ENCODE measurements at places on chromosomes 13 and 19.

DNA sequence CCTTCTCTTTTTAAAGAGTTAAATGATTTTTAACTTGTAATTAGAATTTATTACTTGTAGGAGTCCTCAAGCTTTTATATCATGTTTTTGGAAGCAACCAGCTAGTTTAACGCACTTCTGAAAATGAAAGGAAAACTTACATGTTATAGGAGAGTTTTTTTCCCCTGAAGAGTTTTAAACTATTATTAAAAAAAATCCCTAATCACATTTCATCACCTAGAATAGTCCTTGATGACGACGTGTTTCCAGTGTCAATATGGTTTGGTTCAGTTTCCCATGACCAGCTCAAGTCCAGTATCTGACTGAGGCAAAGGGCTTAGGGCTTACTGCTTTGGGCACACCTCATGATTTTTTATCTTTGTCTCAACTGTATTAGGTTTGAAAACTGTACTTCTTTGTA is 36.0 kb downstream of the URI1 start:
- no peak for DNase-seq

GRCh38 chr13:24910502-24911132 is 146.6 kb downstream of the RNF17 start:
- no peak for DNase-seq

DNA sequence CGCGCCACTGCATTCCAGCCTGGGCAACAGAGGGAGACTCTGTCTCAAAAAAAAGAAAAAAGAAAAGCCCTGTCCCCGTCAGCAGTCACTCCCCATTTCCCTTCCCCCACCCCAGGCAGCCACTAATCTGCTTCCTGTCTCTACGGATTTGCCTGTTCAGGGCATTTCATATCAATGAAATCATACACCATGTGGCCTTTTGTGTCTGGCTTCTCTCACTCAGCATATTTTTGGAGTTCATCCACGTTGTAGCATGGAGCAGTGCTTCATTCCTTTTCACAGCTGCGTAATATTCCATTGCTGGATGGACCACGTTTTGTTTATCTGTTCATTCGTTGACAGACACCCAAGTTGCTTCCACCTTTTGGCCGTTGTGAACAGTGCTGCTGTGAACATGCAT is 36.1 kb upstream of the KLF2 start:
- DNase-seq = peak; percentile 55

DNA sequence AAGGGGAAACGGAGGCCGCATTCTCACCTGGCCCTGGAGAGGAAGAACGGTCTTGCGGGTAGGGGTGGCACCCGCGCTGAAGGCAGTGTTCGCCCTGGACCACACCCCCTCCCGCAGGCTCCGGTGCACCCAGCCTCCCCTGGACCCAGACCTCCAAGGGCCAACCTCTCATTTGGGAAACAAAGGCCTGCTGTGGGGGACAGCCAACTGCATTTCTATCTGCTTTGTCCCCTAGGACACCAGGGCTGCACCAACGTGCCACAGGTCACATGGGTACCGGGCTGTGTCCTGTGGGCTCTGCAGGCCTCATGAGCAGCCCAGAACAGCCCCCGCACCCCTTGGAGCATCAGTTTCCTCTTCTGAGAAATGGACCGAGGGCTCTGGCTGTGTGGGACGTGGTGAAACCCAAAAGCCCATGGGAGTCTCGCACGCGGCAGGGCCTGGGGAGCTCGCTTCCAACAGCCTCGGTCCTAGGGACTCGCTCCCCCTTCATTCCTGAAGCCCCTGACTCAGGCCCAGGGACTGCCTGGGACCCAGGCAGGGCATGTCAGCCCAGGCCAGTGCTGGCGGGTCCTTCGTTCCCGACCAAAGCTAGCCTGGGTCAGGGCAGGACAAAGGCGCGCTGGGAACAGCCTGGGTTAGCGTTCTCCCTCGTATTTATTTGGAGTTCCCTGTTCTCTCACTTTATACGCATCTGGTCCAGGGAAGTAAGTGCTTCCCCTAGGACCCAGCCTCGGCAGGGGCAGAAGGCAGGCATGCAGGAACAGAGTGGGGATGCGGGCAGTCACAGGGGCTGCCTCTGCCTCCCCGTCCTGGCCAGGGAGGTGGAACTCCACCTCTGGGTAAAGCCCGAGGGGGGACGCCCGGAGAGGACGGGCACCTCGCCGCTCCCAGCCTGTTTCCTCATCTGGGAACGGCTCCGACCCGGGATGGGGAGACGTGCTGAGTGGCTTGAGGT is 4.6 kb downstream of the TCF3 start:
- no peak for DNase-seq

DNA sequence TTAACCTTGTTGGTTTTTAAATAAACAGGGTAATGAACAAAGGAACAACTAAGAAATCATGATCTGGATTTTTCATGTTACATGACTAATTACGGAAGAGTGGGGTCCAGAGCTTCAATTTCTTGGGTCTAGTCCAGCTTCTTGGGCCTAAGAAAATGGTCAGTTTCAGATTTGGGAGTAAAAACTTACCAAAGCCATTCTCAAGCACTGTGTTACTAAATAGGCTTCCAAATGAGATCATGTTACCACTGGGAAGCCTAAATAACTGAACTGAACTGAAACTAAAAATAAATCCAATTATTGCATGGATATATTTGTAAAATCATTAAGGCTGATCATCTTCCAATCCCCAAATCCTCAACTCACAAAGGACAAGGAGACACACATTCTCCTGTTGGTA is 13.9 kb downstream of the TBC1D4 start:
- DNase-seq = no peak

DNA sequence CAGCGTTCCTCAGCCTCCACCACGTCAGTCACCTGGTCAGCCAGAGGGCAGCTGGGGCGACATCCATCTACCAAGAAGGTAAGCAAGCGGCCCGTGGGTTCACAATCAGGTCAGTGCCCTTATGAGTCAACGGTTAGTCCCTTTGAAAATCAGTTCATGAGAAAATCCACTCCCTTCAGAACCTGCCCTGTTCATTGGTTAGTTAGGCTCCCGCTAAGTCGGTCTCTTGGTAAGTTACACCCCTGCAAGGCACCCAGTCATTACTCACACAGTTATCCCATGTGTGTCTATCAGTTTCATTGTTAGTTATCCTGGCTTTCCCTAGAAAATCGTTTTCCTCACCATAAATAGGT is 564 bp downstream of the SIGLECL1 start:
- DNase-seq = no peak

All from dermis microvascular lymphatic vessel endothelial cell (primary cell).